Ureter (tissue), 1 donor: ENCODE measurements at places on chromosomes 11 and 22. TPM values are rescaled to one million over a fixed set of nuclear protein-coding genes. Genes with fewer than 3 reads are reported as not detected.

DENND6B gene
- total RNA-seq: 21.4 TPM

FADS1 gene
- total RNA-seq: 40.7 TPM

GRCh38 chr11:83613767-83614121 lies 327.6 kb upstream of the CCDC90B start:
- DNase-seq: no peak

P4HA3 gene
- total RNA-seq: 1.7 TPM

CYP2D6 gene
- total RNA-seq: 2.0 TPM
